H1 (cell line): ENCODE measurements at places on chromosomes 3 and 15.

GRCh38 chr15:79516155-79516554 is 84.0 kb downstream of the MINAR1 start:
- peak; percentile 33 for DNase-seq

GRCh38 chr3:140753865-140754754 is 76.2 kb downstream of the TRIM42 start:
- DNase-seq, result no peak

GRCh38 chr15:44188795-44189194 is 6.3 kb downstream of the FRMD5 start:
- DNase-seq, result no peak

DNA sequence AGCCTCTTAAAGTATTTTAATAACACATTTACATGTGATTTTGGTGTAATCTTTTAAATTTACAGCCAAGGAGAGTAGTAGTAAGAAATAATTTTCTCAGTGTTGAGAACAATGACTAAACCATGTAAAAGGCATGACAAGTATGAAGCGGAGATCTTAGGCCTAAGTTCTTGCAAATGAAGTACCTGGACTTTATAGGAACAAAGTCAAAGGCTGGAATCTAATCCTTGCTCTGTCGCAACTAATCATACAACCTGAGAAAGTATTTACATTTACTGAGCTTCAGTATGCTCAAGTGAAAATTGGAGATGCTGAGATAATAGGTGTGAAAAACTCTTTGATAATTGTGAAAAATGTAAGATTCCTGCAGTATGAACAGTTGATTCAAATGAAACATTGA is 86.4 kb upstream of the VGLL3 start:
- DNase-seq, result no peak

DNA sequence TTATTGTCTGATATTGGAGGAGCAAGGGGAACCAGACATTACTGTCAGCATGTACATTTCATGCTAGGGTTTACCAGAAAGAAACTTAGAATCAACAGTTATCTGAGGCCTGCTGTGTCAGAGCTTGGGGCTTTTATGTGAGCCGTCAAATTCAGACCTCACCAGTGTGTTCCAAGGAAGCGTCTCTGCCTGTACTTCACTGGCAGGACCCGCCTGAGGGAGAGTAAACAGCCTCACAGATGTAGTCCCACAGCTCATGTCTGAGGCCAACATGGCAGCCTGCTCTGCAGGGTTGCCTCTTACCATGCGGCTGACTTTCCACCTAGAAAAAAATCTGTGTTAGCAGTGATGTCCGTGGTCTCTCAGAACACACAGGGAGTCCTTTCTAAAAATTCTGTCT is 74.3 kb downstream of the GHSR start:
- no peak for DNase-seq

DNA sequence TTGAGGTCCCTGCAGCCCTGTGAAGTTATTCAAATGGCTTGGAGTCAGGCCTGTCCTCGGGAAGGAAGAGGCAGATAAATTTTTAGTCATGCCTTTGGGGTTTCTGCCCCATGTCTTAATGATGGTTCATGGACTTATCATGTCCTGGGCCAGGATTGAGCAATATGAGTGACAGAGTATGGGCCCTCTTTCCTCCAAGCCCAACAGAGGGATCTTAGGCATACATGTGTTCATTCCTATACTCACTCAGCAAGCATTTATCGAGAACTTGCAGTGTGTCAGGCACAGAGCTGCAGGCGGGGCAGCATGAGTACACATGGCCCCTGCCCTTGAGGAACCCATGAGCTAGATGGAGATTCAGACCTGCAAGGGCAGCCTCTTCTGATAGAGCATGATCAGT is 6.2 kb downstream of the ESYT3 start:
- no peak for DNase-seq

DNA sequence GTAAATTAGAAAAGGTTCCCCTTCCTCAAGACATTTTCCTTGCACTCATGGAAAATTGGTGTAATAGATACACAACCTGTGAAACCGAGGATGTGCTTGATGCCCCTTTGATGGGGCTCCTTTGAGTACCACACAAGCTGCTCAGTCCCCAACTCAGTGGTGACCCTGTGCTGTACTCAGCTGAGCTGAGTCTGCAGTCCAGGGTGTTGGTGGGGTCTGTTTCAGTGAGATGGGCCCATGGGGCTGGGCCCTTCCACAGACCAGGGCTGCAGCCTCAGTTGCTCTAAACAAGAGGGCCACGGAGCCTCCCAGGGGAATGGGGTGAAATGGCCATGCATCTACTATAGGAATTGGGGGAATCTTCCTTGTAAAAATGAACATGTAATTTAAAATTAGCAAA is 39.3 kb downstream of the KY start:
- DNase-seq, result no peak

GRCh38 chr3:133381346-133382109 is 18.3 kb upstream of the BFSP2 start:
- no peak for DNase-seq

DNA sequence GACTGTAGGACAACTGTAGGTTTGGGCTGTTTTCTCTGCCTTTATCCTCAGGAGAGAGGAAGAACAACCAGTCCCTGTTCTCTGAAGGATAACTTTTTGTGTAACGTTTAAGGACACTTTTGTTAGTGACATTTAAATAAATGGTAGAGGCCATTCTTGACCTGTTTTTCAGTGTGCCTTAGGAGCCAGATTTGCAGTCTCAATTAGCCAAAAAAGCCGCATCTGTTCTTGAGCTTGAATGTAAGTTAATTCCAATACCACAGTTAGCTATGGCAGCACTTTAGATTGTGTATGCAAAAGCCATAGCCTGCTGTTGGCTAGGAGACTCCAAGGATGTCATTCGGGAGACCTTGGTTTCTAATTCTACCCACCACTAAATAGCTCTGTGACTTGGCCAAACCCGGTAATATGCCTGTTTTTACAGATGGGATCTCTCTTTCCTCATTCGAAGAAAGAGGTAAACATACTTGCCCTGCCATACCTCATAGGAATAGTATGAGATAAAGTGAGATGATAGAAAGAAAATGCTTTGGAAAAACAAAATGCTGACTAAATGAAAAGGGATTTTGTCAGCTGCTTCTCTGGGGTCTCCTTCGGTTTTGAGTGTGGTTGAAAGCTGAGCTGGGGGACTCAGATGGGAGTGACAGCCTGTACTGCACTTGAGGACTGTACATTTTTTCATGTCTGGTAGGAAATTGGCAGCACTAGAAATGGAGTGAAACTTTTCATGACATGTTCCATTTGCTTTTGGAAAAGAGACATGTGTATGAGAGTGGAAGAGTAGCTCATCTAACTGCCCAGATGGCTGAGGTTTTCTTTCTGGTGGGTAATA is 57.3 kb upstream of the ROPN1 start:
- no peak for DNase-seq

DNA sequence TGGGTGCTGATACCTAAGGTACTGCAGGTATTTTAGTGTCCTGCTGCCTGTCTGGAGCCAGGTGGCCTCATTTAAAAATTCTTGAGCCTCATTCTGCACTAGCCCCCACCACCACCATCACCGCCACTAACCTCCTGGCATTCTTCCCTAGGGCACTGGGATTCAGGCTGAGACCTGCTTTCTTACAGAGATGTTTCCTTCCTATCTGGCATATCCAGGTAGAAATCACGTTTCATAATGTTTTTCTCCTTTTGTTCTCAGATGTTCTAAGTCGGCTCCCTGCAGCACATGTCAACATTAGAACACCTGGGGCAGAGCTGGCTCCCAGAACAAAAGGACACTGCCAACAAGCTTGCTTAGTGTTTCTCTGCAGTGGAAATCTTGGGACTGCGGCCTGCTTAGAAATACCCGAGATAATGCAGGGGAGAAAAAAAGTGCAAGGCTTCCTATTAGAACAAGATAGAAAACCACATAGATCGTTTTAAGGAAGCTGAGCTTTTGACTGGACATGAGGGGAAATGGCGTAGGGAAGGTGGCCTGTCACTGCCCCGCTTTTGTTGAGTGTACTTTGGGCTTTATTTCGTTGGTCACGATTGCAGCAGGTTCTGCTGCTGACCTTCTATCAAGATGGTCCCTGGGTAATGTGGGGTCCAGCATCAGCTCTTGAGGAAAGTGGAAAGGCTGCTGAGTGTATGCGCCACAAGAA is 59.6 kb upstream of the PPARG start:
- DNase-seq, result no peak

- DNase-seq, result no peak
Measured at GRCh38 chr3:99639579-99639978, 1.2 kb downstream of the COL8A1 start.

DNA sequence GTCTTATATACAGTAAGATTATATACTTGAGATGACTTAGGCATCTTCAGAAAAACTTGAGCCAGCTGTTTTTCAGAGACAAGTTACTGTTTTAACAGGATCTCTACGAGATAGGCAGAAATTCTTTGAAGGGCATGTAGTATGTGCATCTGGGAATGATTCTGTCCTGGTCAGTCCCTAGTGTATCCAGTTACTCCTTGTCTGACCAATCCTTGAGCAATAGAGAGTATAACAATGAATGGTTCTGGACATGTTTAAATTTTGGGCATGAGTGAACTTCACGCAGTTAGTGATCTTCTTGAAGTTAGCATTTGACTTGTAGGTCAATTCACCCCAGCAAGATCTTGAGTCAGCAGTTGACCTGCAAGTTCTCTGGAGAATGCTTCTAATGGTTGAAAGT is 24.7 kb upstream of the HHLA2 start:
- DNase-seq, result no peak

DNA sequence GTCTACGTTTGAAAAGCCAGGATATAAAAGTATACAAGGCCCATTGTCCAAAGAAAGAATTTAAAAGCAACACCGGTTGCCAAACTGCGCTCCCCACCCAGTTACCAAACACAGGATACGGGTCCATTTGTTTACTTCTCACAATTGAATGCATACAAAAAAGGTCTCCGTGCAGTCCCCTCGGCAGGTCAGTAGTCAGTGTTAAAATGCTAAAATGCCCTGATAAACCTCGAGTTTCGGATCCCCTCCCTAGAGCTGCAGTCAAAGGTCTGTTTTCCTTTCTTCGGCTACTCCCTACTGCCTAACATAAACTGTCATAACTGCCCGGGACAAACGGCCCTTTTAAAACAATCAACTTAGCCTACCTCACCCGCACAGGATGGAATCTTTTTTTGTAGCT is 534.6 kb downstream of the FOXP1 start:
- no peak for DNase-seq

DNA sequence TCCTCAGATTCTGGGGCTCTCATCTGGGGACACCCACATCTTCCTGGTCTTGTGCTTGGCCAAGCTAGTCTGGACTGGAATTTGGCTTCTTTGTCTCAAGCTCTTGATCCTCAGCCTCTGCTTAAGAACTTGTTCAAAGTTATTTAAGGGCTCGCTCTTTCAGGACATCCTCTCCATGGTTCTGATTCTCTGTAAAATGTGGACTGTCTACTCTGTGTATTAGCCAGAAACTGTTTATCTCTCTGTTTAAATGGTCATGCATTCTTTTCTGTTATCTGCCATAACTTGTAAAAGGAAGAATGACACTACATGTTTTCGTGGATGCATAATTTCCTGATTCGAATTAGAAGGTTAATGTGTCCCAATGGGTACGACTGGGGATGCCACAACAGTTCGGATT is 79.4 kb downstream of the COL6A5 start:
- no peak for DNase-seq

DNA sequence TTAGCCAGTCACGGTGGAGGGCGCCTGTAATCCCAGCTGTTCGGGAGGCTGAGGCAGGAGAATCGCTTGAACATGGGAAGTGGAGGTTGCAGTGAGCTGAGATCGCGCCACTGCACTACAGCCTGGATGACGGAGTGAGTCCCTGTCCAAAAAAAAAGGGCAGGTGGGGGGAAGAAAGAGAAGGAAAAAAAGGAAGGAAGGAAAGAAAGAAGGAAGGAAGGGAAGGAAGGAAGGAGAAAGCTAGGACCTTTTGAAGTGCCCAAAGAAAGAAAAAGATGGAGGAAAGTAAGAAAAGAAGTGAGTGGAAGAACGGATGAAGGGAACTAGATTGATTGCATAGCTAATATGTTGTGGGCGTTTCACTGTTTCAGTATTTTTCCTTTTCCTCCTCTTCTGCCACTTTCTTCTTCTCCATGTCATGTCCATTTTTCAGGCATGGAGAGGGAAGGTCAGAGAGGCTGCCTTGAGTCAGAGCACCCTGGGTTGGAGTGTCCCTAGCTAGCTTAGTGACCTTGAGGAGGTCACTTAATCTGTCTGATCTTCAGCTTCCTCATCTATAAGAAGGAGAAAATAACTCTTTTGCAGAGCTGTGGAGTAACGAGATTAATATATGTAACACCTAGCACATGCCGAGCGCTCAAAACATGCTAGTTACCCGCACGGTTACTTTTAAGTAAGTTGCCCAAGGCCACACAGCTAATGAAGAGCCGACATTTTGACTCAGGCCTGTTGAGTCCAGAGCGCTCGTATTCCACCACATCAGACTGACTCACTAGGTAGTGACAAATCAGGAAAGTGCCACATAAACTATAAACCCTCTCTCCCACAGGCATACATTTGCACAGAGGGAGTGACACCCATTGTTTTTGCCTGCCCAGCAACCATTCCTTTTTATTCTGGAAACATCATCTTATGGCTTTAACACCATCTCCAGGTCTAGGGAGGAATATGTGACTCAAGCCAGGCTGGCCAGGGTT is 42.2 kb downstream of the BHLHE40 start:
- DNase-seq, result no peak

- no peak for DNase-seq
Measured at GRCh38 chr3:32017286-32017685, 35.7 kb downstream of the ZNF860 start.

- no peak for DNase-seq
Measured at GRCh38 chr3:59249698-59250361, 200.0 kb upstream of the CFAP20DC start.

DNA sequence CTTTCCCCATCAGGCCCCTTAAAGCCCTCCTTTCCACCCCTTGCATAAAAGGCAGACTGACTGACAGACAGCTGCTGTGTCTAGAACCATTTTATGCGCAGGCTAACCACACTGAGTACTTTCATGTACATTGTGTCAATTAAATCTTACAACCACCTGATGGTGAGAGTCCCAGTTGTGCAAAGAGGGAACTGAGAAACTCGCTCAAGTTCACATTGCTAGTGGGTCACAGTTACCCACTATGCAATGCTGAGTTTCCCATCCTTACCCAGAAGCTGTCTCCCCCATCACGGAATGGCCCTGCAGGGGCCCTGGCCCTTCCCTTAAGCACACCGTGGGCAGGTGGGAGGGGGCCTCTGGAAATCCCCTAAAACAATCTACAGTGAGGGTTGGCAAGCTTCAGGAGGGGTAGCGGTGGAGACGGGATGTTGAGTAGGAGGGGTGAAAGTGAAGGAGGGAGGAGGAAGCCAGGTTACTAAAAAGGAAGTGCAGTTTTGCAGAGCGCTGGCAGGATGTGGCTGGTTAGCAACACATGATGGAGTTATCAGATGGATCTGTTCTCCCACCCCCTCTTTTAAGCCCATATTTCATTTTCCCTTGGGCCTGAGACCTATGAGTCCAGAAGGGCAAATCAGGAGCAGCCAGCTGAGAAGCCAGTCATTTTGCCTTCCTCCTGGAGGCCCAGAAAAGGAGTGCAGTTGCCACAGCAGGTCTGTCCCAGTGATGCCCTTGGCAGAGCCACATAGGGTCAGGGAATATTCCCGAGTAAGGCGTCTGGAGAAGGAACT is 30.0 kb downstream of the STARD5 start:
- no peak for DNase-seq

GRCh38 chr3:129047553-129047839 is 13.1 kb upstream of the GP9 start:
- no peak for DNase-seq

- no peak for DNase-seq
Measured at GRCh38 chr3:2599471-2599870, 500.8 kb downstream of the CNTN4 start.
